IMR-90 (cell line): ENCODE measurements at places on chromosomes 3 and 15.

GRCh38 chr3:66353039-66353438, 132.2 kb downstream of the SLC25A26 start:
- H3K4me3 ChIP-seq, result no peak overlapping the region
- no peak for DNase-seq
- H3K36me3 ChIP-seq, result no peaks in the 10 kb centered on the region
- no peak overlapping the region for H3K27ac ChIP-seq
- no peaks in the 10 kb centered on the region for H3K27me3 ChIP-seq

- DNase-seq, result no peak
- peaks cover 16% of the 10 kb centered on the region for H3K27me3 ChIP-seq
- no peak overlapping the region for H3K27ac ChIP-seq
Measured at GRCh38 chr3:186152889-186153292, 44.0 kb upstream of the ETV5 start.

GRCh38 chr3:89250742-89251141, 143.3 kb downstream of the EPHA3 start:
- H3K27ac ChIP-seq, result no peak overlapping the region
- no peak for DNase-seq
- no peaks in the 10 kb centered on the region for H3K4me1 ChIP-seq
- H3K27me3 ChIP-seq, result no peaks in the 10 kb centered on the region
- H3K4me3 ChIP-seq, result no peak overlapping the region
- H3K36me3 ChIP-seq, result no peaks in the 10 kb centered on the region

DNA sequence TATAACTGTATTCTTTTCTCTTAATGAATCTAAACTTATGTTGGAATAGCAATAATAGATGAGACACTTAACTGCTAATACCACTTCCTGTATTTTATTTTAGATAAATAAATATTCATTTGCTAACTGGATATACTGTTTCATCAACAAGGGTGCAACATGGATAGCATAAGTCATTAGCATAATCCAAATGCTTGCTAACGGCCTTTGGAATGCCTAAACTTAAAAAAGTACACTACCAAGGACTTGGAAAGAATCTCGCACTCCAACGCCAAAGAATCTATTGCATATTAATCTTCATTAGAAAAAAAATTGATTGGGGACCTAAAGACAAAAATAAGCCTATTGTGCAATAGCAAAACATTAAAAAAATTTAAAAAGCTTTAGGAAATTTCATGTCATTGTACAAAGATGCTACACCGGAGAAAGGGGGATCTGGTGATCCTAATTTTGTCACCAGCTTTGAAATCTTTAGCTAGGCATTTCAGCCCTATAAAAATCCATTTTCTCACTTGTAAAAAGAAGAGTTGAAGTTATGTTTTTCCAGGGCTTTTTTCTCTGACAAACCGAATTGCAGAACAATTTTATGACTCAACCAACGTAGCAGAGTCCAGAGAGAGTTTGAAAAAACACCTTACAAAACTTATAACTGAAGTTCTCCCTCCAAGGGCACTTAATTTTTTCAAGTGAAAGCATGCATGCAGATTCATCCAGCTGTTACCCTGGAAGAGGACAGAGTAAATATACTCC, 4.1 kb downstream of the VGLL3 start:
- no peaks in the 10 kb centered on the region for H3K27me3 ChIP-seq
- no peaks in the 10 kb centered on the region for H3K36me3 ChIP-seq
- peaks cover 8% of the 10 kb centered on the region for H3K4me1 ChIP-seq
- H3K27ac ChIP-seq, result peak overlapping the region; percentile 86
- H3K4me3 ChIP-seq, result peak overlapping the region; percentile 38; the same call in 1 of the 2 replicates

DNA sequence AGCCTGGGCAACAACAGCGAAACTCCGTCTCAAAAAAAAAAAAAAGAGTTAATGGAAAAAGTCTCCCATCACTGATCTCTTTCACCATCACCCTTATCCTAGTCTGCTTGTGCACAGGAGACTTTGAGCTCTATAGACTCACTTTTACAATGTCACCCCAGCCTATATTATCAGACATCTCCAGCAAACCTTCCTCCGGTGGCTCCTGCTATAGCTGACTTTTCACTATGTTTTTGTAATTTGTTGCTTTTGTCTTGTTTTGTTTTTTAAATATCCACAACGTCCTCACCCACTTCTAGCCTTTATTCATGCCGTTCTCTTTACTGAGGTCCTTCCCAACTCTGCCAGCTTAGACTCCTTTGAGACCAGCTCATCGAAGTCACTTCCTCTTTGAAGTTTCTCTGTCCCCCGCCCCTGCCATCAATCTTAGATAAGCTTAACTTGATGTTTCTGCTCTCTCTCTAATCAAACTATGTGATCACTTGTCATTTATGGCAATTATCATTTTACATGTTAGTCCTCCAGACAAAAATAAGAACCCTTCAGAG, 82.7 kb upstream of the CHD2 start:
- peaks cover 12% of the 10 kb centered on the region for H3K4me1 ChIP-seq
- no peaks in the 10 kb centered on the region for H3K27me3 ChIP-seq
- DNase-seq, result no peak
- no peak overlapping the region for H3K27ac ChIP-seq
- no peaks in the 10 kb centered on the region for H3K36me3 ChIP-seq
- H3K4me3 ChIP-seq, result no peak overlapping the region
